ENCODE measurements at places on chromosomes 11 and 22. TPM values are rescaled to one million over a fixed set of nuclear protein-coding genes. Genes with fewer than 3 reads are reported as not detected.

Gene SCUBE1
- total RNA-seq = 2.2 TPM

Gene SLCO2B1
- 72.9 TPM for total RNA-seq

Gene DMC1
- total RNA-seq = not detected

Gene EXPH5
- total RNA-seq = 73.8 TPM

Gene KBTBD4
- total RNA-seq = 19.1 TPM

Gene YIF1A
- total RNA-seq = 69.1 TPM

Gene RIMBP3B
- total RNA-seq = not detected

Gene KCNJ5
- 0.14 TPM for total RNA-seq

Gene SGSM1
- total RNA-seq = 2.6 TPM

Gene EIF3L
- 292 TPM for total RNA-seq

Gene CNGA4
- not detected for total RNA-seq

Gene C11orf87
- not detected for total RNA-seq

Gene IFT27
- total RNA-seq = 5.8 TPM

Gene NLRP14
- total RNA-seq = not detected

Gene SERHL2
- 0.95 TPM for total RNA-seq

Gene POTEH
- not detected for total RNA-seq

DNA sequence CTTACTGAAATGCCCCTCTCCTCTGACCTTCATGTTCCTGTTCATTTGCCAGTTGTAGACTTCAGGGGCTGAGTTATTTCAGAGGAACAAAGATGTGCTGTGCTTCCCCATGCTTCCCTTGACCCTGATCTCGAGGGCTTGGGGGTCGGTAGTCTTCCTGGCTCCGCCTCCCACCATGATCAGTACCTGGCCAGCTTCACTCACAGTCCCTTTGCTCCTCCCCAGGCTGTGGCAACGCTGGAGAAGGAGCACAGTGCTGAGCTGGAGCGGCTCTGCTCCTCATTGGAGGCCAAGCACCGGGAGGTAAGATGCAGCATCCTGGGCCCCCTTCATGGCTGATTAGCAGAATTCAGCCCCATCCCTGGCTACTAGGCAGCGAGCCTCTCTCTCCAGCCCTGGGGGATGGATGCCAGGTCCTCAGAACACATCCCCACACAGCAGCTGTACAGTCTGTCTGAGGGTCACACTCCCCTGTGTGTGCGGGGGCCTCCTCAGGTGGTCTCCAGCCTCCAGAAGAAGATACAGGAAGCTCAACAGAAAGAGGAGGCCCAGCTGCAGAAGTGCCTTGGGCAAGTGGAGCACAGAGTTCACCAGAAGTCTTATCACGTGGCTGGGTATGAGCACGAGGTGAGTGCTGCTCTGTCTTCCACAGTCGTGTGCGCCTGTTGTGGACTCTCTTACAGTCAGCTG, 64.5 kb downstream of the CEP164 start:
- DNase-seq = no peak

GRCh38 chr22:46363611-46364321, 28.3 kb downstream of the TRMU start:
- DNase-seq = no peak

- DNase-seq = no peak
Measured at GRCh38 chr11:94218372-94218771, 86.0 kb upstream of the IZUMO1R start.

GRCh38 chr22:39471381-39472141, 14.7 kb downstream of the MGAT3 start:
- DNase-seq = peak; percentile 34

- no peak for DNase-seq
Measured at GRCh38 chr22:37805810-37806277, 1.9 kb upstream of the GCAT start.

DNA sequence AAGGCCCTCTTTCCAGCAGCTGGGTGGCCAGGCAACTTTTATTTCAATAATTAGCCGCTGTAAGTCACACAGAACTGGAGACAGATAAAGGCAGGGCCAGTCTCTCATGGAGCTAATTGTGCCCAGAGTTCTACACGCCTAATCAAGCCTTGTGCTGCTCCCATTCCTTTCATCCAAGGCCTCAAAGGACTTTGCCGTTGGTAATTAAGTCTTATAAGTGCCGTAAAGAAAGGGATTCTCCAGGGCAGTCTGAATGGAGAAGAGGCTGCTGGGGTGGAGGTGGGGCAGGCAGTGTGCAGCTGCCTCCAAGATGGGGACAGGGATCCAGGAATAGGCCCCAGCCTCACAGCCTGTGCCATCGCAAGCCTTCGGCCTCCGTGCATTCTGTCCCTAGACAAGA, 357.9 kb downstream of the TENM4 start:
- no peak for DNase-seq

- no peak for DNase-seq
Measured at GRCh38 chr11:14956111-14956510, 16.0 kb downstream of the CALCA start.

DNA sequence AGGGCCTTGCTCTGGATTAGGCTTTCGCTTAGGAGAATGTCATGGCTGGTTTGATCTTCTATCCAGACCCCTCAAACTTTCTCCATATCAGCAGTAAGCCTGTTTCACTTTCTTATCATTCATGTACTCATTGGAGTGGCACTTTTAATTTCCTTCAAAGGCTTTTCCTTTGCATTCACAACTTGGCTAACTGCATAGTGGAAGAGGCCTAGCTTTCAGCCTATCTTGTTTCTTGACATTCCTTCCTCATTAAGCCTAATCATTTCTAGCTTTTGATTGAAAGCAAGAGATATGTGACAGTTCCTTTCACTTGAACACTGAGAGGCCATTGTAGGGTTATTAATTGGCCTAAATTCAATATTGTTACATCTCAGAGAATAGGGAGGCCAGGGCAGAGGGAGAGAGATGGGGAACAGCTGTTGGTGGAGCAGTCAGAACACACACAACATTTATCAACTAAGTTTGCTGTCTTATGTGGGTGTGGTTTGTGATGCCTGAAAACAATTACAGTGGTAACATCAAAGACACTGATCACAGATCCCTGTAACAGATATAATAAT, 37.7 kb upstream of the APOBEC3A start:
- no peak for DNase-seq

DNA sequence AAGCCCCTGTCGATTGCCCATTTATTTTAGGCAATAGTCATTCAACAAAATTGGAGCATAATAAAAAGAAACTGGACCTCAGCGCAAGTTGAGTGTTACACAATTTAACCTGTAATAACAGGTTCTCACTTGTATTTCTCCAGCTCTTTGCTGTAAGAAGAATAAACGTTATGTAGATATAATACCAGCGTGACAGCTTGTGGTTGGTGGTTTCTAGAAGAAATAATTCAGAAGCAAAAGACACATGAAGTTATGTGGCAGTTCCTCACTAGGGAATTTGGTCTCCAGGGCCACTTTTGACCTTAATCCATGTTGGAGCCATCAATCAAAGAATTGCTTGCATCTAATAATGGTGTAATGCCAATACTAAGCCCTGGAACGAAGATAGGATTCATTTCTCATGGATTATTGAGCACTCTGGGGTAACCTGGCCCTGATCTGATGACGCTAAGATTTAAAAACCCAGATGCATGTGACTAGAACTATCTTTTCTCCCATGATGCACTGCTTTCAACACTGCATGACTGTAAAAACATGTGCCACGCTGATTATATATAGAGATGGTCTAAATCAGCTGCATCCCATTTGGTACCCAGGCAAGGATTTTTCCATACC, 129.7 kb upstream of the LDLRAD3 start:
- DNase-seq = no peak

GRCh38 chr22:21857481-21857914, 9.9 kb downstream of the MAPK1 start:
- DNase-seq = no peak

DNA sequence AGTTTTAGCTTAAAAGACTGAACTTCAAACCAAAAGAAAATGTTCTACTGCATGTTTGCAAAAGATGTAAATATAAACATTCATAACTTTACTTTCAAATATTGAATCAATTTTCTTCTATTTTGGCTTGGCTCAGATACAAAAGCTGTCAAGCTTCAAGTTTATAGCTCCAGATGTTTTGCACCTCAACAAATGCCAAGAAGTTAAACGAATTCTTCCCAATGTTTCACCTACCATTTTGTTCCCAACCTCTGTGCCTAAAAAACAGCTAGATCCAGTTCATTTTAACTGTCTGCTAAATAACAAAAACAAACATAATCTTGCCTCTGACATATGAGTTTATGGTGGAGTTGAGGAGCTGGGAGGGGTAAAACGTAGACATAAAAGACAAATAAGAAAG, 76.5 kb downstream of the RAB30 start:
- DNase-seq = no peak

DNA sequence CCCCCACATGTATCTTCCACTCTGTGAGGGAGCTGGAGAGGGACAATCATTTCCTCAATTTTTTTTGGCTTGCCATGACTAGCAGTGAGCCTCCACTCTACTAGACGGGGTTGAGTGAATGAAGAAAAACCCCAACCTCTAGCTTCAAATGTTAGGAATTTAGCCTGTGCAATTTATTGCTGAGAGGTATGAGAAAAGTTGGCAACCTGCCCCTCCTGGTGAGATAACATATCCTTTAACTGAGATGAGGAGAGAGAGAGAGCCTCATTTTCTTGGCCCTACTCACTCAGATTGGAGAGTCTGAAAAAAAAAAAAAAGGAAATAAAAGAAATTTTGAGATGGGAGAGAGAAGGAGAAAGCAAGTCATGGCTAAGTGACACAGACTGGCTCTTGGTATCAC, 218.2 kb upstream of the CARD18 start:
- DNase-seq = no peak

DNA sequence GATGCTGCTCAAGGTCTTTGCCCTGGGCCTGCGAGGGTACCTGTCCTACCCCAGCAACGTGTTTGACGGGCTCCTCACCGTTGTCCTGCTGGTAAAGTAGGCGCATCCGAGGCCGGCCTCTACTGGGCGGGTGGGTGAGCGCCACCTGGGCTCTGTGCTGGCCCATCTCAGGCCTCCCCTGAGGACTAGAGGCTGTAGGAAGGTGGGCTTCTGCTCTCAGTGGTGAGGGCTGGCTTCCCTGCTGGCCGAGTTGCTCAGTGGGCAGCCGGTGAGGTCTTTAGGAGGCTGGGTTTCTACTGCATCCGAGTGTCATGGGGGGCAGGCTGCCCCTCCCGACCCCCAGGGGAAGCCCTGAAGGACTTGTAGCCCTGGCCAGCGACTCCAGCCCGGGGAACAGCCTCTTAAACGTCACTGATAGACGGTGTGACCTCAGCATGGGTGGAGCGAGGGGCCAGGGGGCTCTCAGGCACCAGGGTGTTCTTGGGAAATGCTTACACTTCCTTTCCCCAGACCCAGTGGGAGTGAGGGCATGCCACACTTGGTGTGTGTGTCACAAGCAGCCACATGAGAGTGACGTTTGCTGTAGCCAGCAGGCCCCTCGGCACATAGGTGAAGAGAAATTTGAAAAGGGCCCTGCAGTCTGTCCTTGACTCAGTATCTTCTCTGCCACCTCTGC, 30.3 kb downstream of the TPCN2 start:
- no peak for DNase-seq

DNA sequence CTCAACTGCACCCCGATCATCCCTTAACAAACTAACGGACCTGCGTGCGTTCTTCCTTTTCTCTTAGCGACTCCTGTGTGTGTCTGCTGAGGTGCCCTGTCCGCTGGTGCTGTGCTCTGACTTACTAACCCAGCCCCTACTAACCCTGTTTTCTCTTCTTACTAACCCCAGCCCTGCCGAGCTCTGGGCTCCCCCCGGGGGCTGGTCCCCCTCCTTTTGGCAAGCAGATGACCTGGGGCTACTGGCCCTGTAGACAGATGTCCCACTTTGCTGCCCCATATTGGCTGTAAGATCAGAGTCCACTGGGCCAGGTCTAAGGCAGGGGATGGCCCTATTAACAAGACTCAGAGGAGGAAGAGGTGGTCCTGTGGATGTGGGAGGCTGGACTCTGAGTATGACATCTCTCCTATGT, 14.7 kb downstream of the MIAT start:
- DNase-seq = peak; percentile 21

DNA sequence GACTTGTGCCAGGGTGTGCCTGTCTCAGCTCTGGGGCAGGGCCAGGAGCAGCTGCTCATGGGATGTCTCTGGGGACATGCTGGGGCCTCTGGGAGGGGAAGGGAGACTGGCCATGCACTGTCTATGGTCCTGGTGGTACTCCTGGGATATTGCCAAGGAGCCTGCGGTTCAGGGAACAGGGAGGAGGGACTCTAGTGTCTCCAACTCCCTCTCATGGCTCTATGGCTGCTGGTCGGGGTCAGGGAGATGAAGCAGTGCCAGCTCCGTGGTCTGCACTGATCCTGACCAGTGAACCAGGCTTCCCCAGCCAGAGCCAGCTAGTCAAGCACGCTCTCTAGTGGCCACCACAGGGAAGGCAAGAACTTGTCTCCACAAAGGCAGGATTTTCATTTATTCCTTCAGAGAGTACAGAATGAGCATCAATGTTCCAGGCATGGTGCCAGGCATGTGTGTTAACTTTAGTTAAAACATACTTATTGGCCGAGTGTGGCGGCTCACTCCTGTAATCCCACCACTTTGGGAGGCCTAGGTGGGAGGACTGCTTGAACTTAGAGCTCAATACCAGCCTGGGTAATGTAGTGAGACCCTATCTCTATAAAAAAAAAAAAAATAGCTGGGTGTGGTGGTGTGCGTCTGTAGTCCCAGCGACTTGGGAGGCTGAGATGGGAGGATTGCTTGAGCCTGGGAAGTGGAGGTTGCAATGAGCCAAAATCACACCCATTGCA, 2.5 kb upstream of the BEST1 start:
- DNase-seq = peak; percentile 88

DNA sequence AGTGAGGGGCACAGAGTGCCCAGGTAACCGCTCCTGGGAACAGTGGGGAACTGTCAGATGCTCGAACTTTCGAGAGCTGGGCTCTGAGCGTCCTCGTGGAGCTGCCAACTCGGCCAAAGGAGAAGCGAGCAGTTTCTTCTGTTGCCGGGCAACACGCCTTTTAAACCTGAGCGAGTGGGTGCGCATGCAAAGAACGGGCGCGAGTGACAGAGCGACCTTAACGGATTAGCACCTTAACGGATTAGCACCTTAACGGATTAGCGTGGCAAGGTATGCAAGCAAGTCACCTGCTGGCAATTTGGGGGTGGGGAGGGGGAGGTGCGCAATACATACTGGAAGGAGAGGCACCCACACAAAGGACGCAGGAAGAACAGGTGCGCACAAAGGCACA, 61.8 kb upstream of the PRODH start:
- DNase-seq = no peak

DNA sequence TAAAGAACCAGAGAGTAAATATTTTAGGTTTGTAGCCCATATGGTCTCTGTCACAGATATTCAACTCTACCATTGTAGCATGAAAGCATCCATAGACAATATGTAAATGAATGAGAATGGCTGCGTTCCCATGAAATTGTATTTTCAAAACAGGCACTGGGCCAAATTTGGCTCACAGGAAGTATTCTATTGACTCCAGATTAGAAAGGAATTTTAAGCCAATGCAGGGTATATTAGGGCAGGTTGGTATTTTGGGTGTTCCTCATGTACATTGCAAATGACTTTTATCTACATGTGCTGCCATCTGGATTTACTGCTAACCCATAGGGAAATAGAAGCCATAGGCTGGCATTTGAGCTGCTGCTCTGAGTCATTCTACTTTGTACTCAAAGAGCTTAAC, 35.1 kb upstream of the PDGFD start:
- no peak for DNase-seq
